AML-193 (cell line): ENCODE measurements at places on chromosomes 2 and 18.

DNA sequence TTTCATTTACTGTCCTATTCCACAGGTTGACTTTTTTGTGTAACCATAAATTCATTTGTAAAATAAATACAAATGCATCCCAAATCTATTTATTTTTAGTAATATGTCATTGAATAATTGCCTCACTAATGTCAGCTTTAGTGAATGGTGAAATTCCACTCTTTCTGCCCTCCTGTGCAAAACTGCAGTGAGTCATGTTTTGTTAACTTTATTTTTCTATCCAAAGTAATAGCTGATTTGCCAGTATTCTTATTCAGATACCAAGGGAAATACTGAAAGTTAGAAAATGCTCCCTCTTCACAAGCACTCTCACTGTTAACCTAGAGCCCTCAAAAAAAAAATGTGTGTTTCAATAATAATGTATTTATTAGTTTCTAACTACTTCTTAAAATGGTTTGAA is 322.8 kb downstream of the RIT2 start:
- no peak for DNase-seq

DNA sequence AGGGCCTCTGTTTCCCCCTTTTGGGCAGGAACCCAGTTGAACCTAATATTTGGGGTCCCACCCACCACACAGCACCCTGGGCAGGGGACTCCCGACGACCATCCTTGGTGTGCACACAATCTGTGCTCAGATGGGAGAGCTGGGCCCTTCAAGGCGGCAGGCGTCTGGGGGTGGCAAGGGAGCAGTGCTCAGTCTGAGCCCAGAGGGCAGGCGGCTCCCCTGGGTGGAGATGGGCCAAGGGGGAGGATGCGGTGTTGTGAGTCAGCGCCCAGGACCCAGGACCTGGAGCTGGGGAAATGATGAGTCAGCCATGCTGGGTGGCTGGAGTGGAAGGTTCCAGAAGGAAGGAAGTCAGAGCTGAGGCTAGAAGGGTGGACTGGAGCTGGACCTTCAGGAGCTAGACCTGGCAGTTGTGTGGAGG is 3.8 kb downstream of the PROM2 start:
- DNase-seq, result no peak

- DNase-seq, result no peak
Measured at GRCh38 chr2:32611366-32611765, 16.5 kb upstream of the TTC27 start.

DNA sequence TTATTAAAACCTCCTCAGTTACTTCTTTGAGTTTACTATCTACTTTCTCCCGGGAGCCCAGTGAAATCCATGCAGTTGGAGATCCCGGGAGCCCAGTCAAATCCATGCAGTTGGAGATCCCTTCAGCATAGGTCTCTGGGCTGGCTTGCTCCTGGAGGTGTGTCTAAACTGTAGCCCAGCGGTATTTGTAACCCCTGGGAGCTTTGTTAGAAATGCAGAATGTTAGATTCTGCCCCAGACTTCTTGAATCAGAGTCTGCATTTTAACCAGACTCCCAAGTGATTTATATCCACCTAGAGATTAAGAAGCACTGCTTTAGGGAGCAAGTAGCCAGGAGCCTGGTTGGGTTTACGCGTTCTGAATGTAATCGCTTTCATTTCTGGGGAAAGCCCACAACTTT is 54.5 kb downstream of the ARHGAP28 start:
- DNase-seq, result no peak

GRCh38 chr2:110828330-110828729 is 96.0 kb downstream of the ACOXL start:
- DNase-seq, result no peak
